ENCODE measurements at places on chromosomes 3 and 15.

- DNase-seq: no peak
Measured at GRCh38 chr15:38899300-38899699, 334.7 kb upstream of the RASGRP1 start.

DNA sequence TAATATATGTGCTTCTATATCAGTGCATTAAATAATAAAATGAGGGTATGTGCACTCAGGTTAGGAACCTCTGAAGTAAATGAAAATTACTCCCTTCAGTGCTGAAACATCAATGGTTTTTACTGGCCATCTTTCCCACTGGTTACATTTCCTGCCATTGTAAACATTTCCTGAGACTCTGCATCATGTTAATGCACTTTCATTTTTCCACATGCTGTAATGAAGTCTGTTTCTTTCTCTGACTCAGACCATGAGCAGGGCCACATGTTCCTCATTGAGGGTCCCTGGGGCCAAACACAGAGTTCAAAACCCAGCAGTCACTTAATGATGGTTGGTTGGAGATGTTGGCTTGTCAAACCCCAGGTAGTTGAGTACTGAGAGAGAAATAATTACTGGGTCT, 15.3 kb downstream of the FAM3D start:
- DNase-seq: no peak

GRCh38 chr3:79810581-79810980, 42.8 kb upstream of the ROBO1 start:
- DNase-seq: no peak

GRCh38 chr15:73629798-73630429, 3.3 kb downstream of the NPTN start:
- DNase-seq: peak; percentile 23

GRCh38 chr15:75058127-75058905, 34.9 kb downstream of the PPCDC start:
- no peak for DNase-seq

DNA sequence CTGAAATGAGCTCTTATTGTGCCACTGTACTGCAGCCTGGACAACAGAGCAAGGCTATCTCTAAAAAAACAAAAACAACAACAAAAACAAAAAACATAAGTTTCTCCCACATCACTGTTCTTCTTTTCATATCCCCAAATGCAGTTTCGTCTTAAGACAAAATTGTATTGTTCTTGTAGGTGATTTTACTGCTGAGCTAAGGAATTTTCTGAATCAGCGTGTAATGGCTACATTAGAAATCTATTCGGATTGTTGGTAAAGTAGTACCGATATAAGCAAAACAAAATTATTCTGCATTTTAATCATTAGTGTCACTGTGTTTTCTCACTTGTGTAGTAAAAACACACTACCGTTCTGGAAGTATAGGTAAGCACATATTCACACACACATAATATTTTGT, 512.5 kb downstream of the ROBO1 start:
- no peak for DNase-seq

- DNase-seq: peak; percentile 48
Measured at GRCh38 chr3:66938338-66938963, 59.7 kb upstream of the KBTBD8 start.

DNA sequence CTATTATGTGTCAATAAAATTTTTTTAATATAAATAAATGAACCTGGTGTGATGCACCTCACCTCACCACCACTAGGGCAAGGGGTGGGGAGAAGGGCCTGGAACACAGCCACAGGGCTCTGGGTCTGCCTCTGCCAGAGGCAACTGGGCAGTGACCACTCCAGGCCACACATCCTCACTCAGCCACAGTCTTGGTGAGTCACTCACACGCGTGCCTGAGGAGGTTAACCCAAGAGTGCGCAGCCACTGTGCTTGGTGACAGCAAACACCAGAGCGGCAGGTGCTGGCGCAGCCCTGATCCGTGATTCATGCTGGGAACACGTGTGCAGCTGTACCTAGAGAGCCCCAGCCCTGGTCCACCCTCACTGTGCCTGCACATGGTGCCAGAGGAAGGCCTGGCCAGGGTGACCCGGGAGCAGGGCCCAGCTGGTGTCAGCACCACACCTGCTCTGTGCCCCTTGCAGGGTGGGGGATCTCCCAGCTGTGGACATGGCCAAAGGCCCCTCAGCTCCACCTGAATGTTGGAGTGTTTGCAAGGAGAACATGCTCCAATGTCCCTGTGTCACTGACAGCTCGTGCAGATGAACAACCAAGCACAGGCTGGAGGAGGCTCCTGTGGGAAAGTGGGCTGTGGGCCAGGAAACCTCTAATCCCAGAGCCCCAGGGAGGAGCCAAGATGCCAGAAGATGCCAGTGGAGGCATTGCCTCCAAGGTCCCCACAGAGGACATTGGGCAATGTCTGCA, 2.1 kb downstream of the SLC41A3 start:
- DNase-seq: peak; percentile 32

DNA sequence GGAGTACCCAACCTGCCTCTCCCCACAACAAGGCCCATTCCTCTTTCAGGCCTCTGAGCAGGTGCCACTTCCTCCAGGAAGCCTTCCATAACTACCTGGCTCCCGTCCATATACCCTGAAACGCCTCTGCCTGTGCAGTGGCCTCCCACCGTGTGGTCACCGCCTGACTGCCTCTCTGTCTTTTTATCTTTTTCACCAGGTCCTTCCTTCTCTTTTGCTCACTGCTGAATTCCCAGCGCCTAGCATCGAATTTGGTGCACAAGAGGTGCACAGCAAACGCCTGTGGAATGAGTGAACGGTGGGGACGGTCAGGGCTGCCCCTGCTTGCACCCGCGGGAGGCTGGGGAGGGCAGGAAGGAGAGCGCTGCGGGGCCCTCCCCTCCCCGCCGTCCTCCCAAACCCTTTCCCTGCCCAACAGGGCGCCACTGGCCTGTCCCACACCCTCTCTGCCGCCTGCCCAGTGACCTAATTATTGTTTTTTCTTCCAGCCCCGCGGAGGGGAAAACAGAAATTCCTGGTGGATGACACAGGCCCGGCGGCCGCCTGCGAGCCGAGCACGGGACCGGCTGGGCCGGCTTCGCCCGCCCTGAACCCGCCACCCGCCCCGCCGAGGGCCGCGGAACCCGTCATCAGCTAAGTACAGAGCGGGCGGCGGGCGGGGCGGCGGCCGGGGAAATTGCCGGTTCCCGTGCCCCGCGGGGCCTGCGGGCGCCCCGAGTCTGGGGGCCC, 140.1 kb downstream of the SMAD6 start:
- DNase-seq: peak; percentile 30

DNA sequence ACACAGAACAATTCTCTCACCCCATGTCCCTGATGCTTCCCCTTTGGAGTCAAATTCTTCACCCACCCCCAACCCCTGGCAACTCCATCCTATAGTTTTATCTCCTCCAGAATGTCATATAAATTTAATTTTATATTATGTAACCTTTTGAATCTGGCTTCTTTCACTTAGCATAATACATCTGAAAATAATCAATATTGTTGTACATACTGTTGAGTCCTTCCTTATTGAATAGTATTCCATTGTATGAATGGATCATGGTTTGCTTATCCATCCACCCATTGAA, 98.9 kb upstream of the TSC22D2 start:
- no peak for DNase-seq

- DNase-seq: no peak
Measured at GRCh38 chr3:132145833-132146232, 111.0 kb upstream of the CPNE4 start.

GRCh38 chr3:70889162-70890019, 577.0 kb upstream of the MDFIC2 start:
- no peak for DNase-seq
